ENCODE measurements at places on chromosomes 5 and 9. TPM values are rescaled to one million over a fixed set of nuclear protein-coding genes. Genes with fewer than 3 reads are reported as not detected.

GRCh38 chr5:134787692-134788091 lies 29.1 kb downstream of the DDX46 start:
- no peak for DNase-seq

DNA sequence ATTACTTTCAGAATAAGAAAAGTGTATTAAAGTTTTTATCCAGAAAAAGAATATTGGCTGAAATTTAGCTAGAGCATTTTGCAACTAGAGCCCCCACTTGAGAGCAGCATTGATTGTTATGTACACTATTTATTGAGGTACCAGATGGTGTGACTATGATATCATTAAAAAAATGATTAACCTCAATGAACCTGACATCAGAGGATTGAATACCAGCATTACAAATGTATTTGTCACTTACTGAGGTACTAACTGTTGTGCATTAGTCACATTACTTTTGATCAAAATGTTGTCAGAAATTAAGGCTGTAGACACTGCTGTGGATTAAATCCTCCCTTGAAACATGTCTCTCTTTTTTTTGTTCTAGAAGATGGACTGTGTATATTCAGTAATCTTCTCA lies 127.8 kb upstream of the DHFR start:
- DNase-seq, result no peak

DNA sequence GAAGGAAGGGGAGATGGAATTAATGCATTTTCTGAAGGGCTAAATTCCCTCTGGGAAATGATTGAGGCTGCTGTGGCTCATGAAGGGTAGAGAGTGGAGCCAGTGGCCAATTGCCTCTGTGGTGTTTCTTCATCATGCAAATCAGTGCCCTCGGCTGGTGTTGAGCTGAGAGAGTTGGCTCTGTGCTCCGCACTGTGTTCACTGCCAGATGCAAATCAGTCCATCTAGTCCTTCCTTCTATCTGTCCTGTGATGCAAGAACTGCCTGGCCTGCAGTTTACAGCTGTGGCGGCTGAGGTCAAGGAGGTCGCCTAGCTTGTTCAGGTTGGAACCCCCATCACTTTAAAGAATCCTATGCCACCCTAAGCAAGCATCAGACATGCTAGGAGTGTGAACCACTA lies 6.0 kb downstream of the TMEM171 start:
- DNase-seq, result no peak

GRCh38 chr5:88664645-88665044 lies 218.3 kb downstream of the MEF2C start:
- DNase-seq, result no peak

- DNase-seq, result no peak
Observed at GRCh38 chr5:155137683-155138082, 124.1 kb downstream of the KIF4B start.

GRCh38 chr9:132094314-132094791 lies 14.7 kb upstream of the MED27 start:
- DNase-seq, result peak; percentile 10

DNA sequence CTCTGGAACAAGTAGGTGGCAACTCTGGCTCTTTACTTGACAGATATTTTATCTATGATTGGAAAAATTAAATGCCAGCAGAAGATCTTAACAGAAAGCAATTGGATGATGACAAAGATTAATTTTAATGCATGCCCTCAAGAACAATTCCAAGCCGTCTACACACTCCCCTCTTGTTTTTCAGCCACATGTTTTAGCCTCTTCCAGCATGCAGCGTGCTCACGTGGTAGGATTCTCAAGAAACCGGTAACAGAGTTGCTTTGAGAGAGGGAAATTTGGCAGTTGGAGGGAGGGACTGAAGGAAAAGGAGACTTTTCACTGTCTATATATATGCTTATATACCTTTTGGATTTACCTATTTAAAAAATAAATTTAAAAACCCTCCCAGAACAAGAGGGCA lies 48.3 kb upstream of the FANCC start:
- no peak for DNase-seq

DNA sequence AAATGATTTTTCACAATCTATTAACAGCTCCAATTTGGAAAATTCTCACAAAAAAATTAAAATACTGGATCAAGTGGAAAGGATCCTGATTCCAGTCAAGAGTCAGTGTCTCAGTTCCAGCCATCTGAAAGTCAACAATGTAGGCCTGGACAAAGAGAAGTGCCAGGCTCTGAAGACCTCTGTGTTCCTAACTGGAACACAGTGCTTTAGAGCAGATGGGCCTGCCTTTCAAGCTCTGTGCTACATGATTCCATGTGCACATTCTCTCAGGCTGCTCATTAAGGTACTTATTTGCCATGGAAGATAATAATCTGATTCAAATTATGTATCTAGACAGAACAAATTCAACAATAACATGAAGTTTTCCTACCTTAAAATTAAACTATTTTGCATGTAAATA lies 30.2 kb upstream of the ALDH1A1 start:
- no peak for DNase-seq

DNA sequence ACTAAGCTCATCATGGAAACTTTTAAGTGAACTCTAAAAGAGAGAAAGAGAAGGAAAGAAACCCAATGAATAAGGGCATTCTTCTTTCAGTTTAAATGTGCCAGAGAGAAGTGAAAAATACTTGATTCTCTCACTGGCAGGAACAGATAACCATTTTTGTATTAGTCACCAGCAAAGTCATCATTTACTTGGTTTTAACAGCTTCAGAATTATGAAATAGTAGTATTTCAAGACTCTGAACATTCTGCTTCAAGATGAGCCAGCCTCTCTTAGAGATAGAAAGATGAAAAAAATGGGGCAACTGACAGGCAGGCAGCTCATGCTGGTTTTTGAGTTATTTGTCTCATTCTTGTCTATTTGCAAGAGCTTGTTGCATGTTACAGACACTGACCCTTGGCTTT lies 103.5 kb downstream of the GCNT1 start:
- DNase-seq, result no peak

GRCh38 chr5:77016962-77017361 lies 13.2 kb upstream of the AGGF1 start:
- DNase-seq, result no peak

GRCh38 chr5:140262839-140263238 lies 40.1 kb downstream of the PFDN1 start:
- DNase-seq, result no peak

GRCh38 chr9:106880863-106881262 lies 17.9 kb downstream of the ZNF462 start:
- no peak for DNase-seq

- DNase-seq, result no peak
Observed at GRCh38 chr9:5853617-5854016, 20.7 kb upstream of the ERMP1 start.

Gene FAXDC2
- total RNA-seq, result 0.26 TPM

Gene PTGER4
- total RNA-seq, result 3.4 TPM

Gene FCHO2
- 6.9 TPM for total RNA-seq

Gene EXOSC2
- total RNA-seq, result 22.8 TPM
